ENCODE measurements at places on chromosomes 2 and 18. TPM values are rescaled to one million over a fixed set of nuclear protein-coding genes. Genes with fewer than 3 reads are reported as not detected.

The SLC9A4 gene
- not detected for total RNA-seq

The MC5R gene
- not detected for total RNA-seq

The SIX3 gene
- not detected for total RNA-seq

The ASPRV1 gene
- 0.63 TPM for total RNA-seq

The GCG gene
- total RNA-seq = not detected

The NOSTRIN gene
- not detected for total RNA-seq

- peaks cover 52% of the 10 kb centered on the region for H3K4me1 ChIP-seq
- no peaks in the 10 kb centered on the region for H3K27me3 ChIP-seq
- no peak for DNase-seq
- H3K27ac ChIP-seq = peak overlapping the region; percentile 49
- H3K4me3 ChIP-seq = peak overlapping the region; percentile 4
- peaks cover 41% of the 10 kb centered on the region for H3K36me3 ChIP-seq
These were observed 21.7 kb downstream of the ZNF638 start for GRCh38 chr2:71353248-71353647.

- H3K4me3 ChIP-seq = no peak overlapping the region
- no peak overlapping the region for H3K27ac ChIP-seq
- H3K36me3 ChIP-seq = peaks cover 29% of the 10 kb centered on the region
These were observed 59.5 kb downstream of the MFSD6 start for GRCh38 chr2:190467575-190468083.

DNA sequence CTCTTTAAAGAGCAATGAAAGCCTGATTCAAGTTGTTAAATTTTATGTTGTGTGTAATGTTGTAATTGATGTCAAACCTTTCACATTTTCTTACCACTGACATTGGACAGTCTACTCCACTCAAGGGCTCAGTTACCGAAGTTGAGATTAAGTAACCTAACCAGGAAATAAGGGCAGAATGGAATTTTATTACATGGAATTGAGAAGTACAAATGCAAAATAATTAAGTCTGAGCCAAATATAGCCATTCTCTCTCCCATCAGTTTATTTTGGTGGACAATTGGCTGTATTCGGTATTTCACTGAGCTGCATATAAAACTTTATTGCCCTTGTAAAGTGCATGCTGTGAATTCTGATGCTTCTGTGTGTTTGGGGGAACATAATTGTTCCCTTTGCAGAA, 231.5 kb downstream of the TTC32 start:
- H3K27me3 ChIP-seq = peaks cover 7% of the 10 kb centered on the region
- DNase-seq = no peak
- H3K4me1 ChIP-seq = no peaks in the 10 kb centered on the region
- no peak overlapping the region for H3K27ac ChIP-seq

DNA sequence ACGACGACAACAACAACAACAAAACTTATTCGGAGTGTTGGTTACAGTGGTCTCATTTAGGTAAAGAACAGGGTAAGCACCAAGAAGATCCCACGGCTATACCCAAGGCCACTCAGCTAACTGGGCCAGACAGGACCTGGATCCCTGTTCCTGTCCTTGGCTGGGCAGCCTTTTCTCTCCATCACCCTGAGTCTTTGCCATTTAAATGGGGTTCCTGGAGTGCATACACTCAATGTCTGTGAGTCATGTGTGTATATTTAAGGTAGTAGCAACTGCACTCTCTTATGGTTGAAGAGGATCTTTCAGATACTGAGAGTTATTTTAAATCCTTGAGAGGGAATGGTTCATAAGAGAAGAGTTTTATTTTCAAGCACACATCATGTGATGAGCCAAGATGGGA, 35.3 kb downstream of the ADCYAP1 start:
- peaks cover 4% of the 10 kb centered on the region for H3K27me3 ChIP-seq
- H3K4me3 ChIP-seq = no peak overlapping the region
- H3K4me1 ChIP-seq = no peaks in the 10 kb centered on the region
- no peak overlapping the region for H3K27ac ChIP-seq
- H3K36me3 ChIP-seq = no peaks in the 10 kb centered on the region

- no peak overlapping the region for H3K27ac ChIP-seq
- DNase-seq = peak; percentile 15
- H3K4me3 ChIP-seq = no peak overlapping the region
- H3K36me3 ChIP-seq = no peaks in the 10 kb centered on the region
- H3K27me3 ChIP-seq = peaks cover 26% of the 10 kb centered on the region
- peaks cover 6% of the 10 kb centered on the region for H3K4me1 ChIP-seq
These were observed 37.9 kb downstream of the MOGAT1 start for GRCh38 chr2:222709191-222709891.

DNA sequence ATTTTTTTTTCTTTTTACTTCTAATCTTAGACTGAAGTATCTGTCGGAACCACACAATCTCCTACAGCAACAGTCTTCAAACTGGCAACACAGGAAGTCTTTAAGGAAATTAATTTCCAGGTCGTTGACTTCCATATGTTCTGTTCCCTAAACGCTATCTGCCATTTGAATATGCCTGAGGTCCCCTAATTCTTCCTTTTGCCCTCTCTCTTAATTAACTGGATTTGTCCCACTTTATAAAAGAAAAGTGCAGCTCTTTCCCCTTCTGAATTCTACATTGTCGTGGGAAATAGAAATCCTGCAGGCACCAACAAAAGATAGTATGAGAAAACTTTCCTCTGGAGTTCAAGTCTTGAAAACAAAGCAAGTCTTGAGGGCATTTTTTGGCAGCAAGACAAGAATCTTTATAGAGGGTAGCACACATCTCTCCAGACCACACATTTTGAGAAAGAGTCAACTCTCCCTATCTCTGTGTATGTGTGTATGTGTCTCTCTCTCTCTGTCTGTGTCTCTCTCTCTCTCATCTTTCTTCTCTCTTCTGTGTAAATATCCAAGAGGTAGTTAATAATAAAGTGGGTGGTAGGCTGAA, 879.8 kb downstream of the SOCS6 start:
- H3K27me3 ChIP-seq = peaks cover 1% of the 10 kb centered on the region
- no peaks in the 10 kb centered on the region for H3K36me3 ChIP-seq
- no peaks in the 10 kb centered on the region for H3K4me1 ChIP-seq

Measured in activated CD4-positive, alpha-beta memory T cell treated with anti-CD3 and anti-CD28 coated beads for 36 hours (primary cell).